Right lobe of liver (tissue), 6 donors: ENCODE measurements at places on chromosomes 12 and 14. TPM values are rescaled to one million over a fixed set of nuclear protein-coding genes. Genes with fewer than 3 reads are reported as not detected.
A peak's percentile ranks its signal among the peaks of the same experiment; 100 is the strongest.

Gene CTSG
- 2.5 TPM for total RNA-seq

Gene FLRT2
- 1.5 TPM for total RNA-seq

Gene NR1H4
- 81.7 TPM for total RNA-seq

Gene FOXN4
- 0.17 TPM for total RNA-seq

Gene RAD9B
- 0.51 TPM for total RNA-seq

Gene EFS
- total RNA-seq = 0.60 TPM

Gene MYF5
- not detected for total RNA-seq

Gene AVPR1A
- total RNA-seq = 87.1 TPM

Gene ASCL4
- not detected for total RNA-seq

Gene GLIPR1L2
- total RNA-seq = 0.27 TPM

Gene ACOT4
- total RNA-seq = 10.6 TPM

DNA sequence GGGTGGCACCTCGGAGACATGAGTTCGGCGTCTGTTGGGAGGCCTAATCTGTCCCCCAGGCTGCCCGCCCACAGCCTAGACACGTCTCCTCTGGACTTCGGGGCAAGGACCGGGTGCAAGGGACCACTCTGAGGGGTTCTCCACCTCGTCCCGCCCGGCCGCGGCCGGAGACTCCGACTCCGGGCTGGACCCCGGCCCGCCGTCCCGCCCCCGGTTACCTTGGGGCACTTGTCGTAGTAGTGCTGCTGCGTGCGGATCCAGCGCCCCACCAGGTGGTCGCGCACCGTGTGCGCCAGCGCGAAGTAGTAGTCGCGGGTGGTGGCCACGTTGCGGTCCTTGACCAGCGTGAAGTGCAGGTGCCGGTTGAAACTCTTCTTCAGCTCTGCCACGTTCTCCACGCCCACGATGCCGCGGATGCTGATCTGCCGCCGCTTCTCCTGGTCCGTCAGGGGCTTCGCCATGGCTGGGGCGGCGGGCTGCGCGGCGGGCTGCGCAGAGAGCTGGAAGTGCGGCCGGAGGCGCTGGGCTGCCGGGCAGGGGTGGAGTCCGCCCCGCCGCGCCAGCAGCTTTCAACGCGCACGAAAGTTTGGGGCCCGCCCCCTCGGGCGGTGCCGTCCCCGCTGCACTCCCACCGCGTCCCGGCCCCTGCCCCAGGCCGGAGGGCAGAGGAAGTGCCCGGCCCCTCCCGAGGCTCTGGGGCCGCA, at the start of gene PYGL:
TSS of gene PYGL (minus strand) at position 541 of the 704 bp plus-strand sequence. CDS start at position 461, 80 bp downstream.
- peak within 1 kb of the TSS; percentile 94 for H3K27ac ChIP-seq
- peak; percentile 92 for DNase-seq
- no peaks in the 10 kb centered on the region for H3K27me3 ChIP-seq
- H3K4me1 ChIP-seq = no peaks in the 10 kb centered on the region

- no peak for DNase-seq
- H3K36me3 ChIP-seq = no peaks in the 10 kb centered on the region
- no peaks in the 10 kb centered on the region for H3K4me1 ChIP-seq
- H3K27me3 ChIP-seq = no peaks in the 10 kb centered on the region
- no peak overlapping the region for H3K27ac ChIP-seq
These were observed 73.7 kb upstream of the SFSWAP start for GRCh38 chr12:131636940-131637750.

DNA sequence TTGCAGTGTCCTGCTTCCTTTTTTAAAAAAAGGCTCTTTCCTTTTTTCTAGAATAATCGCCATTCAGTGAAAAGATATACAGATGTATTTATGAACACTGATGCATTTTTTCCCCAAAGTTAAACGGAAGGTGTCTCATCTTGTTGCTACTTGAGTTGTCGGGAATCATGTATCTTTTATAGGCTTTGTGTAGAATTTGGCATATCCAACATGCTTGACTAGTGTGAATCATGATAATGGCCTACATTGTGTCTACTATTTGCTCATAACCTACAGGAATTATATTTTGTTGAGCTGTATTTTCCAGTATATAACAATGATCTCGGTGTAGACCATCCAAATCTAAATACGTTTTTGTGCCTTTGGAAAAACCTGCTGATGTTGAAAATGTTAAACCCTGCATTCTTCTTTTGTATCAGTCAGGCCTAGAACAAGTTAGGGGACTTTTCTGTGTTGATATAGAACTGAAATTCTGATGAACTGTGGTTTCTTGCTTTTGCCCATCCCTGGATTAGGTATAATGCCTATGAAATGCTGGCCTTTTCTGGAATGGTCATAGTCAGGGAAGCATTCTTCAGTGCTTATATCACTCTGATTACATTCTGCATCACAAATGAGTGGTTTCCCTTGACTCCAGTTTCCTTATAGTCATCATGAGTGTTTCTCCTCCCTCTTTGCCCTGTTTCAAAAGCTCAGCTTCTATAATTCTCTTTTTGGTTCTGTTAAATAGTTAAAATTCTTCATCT, 10.8 kb downstream of the BMAL2 start:
- no peak overlapping the region for H3K27ac ChIP-seq
- H3K4me1 ChIP-seq = no peaks in the 10 kb centered on the region
- H3K4me3 ChIP-seq = no peak overlapping the region
- H3K36me3 ChIP-seq = no peaks in the 10 kb centered on the region
- DNase-seq = no peak
- no peaks in the 10 kb centered on the region for H3K27me3 ChIP-seq

GRCh38 chr14:105537580-105538474, 11.4 kb downstream of the TMEM121 start:
- no peak overlapping the region for H3K4me3 ChIP-seq
- DNase-seq = no peak
- H3K4me1 ChIP-seq = no peaks in the 10 kb centered on the region
- H3K27ac ChIP-seq = no peak overlapping the region
- H3K36me3 ChIP-seq = no peaks in the 10 kb centered on the region

- H3K4me3 ChIP-seq = no peak overlapping the region
- H3K4me1 ChIP-seq = peaks cover 5% of the 10 kb centered on the region
- no peaks in the 10 kb centered on the region for H3K27me3 ChIP-seq
- no peaks in the 10 kb centered on the region for H3K36me3 ChIP-seq
These were observed 105.8 kb downstream of the BMP4 start for GRCh38 chr14:53850714-53851296.

DNA sequence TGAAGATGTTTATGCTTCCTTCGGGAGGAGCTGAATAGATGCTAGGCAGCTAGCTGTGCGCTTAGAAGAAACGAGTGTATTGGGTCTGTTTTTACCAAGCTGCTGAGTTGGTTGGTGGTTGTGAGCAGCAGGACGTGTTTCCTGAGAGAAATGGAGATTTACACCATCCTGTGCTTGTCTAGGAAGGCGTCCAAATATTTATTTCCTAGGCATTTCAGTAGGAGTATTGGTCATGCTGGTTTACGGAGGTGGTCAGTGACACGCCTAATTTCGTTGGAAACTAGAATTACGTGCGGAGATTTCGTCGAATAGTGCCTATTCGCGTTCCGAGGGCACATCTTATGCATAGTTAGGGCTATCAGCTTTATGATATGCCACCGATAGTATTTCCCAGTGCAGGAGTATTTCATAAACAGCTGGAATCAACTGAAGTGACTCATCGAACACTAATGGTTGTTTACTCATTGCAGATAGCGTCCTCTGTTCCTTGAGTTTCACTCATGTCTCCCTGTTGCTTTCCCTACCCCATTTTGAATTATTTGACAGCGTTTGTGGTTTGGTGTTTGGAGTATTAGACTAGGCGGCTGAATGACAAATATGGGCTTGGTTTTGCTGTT, 780 bp downstream of the TBC1D15 start:
- H3K4me3 ChIP-seq = peak overlapping the region; percentile 61
- no peaks in the 10 kb centered on the region for H3K36me3 ChIP-seq
- H3K27ac ChIP-seq = peak overlapping the region; percentile 95
- H3K4me1 ChIP-seq = no peaks in the 10 kb centered on the region
- DNase-seq = no peak
- no peaks in the 10 kb centered on the region for H3K27me3 ChIP-seq

GRCh38 chr12:89016970-89017778, 335.1 kb downstream of the DUSP6 start:
- no peak overlapping the region for H3K27ac ChIP-seq
- no peaks in the 10 kb centered on the region for H3K27me3 ChIP-seq
- no peak overlapping the region for H3K4me3 ChIP-seq
- no peaks in the 10 kb centered on the region for H3K36me3 ChIP-seq
- no peak for DNase-seq

- no peaks in the 10 kb centered on the region for H3K27me3 ChIP-seq
- no peak for DNase-seq
- no peaks in the 10 kb centered on the region for H3K36me3 ChIP-seq
- H3K4me3 ChIP-seq = no peak overlapping the region
These were observed 650.0 kb downstream of the FLRT2 start for GRCh38 chr14:86179980-86180379.

DNA sequence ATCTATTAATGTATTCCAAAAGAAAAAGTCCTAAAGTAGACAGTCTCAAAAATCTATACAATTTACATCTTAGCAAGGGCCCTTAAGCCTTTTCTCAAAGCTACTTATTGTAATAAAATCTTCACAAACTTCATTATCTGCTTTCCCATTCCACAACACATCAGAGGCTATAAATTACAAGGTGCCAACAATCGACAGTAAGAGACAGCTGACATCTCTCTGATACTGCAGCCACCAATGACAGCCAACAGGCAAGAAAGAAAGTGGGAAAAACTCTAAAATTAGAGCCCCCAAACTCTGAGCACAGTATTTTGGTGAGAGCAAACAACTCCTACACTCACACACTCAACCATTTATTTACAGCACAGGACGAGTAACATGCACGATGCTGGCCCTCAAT, 2.2 kb downstream of the ANGEL1 start:
- no peaks in the 10 kb centered on the region for H3K4me1 ChIP-seq
- H3K27me3 ChIP-seq = no peaks in the 10 kb centered on the region
- H3K27ac ChIP-seq = peak overlapping the region; percentile 94

DNA sequence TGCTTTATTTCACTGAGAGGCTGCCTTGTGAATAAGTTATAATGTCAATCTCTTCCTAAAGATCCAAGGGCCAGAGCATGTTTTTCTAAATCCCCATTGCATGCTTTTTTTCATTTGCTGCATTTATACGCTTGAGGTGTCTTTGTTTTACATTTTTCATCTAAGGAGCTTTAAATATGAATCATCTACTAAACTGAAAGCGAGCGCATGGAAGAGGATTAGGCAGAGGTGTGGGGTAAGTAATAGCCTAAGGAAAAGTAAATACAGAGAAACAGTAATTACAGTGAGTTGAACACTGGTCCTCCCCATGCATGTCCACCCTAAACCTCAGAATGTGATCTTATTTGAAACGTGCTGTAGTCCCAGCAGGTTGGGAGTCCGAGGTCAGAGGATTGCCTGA, 76.4 kb upstream of the METAP2 start:
- H3K4me1 ChIP-seq = no peaks in the 10 kb centered on the region
- no peaks in the 10 kb centered on the region for H3K36me3 ChIP-seq
- H3K27me3 ChIP-seq = no peaks in the 10 kb centered on the region
- no peak for DNase-seq

- no peak for DNase-seq
- H3K4me1 ChIP-seq = no peaks in the 10 kb centered on the region
- peak overlapping the region; percentile 97 for H3K27ac ChIP-seq
- no peaks in the 10 kb centered on the region for H3K27me3 ChIP-seq
These were observed 2.0 kb downstream of the DDIT3 start for GRCh38 chr12:57518176-57518919.

DNA sequence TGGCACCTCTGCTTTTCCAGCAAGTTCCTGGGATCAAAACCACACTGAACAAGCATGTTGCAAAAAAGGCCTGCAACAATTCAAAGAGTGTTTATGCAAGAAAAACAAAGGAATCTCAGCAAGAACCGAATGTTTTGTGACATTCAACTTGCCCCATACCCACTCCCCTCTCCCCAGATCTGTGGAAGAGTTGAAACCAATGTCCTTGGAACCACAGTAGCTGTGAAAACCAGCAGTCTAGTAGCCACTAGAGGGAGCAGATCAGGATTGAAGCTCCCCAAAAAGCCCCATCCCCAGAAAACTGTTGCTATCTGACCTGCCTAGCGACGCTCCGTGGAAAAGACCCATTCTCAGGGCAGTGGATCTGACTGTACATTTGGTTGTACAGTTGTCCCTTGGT, 27.1 kb downstream of the PRKAB1 start:
- no peak overlapping the region for H3K27ac ChIP-seq
- no peak overlapping the region for H3K4me3 ChIP-seq
- H3K36me3 ChIP-seq = no peaks in the 10 kb centered on the region

- no peak overlapping the region for H3K4me3 ChIP-seq
- H3K4me1 ChIP-seq = no peaks in the 10 kb centered on the region
- H3K36me3 ChIP-seq = no peaks in the 10 kb centered on the region
- DNase-seq = no peak
These were observed 79.1 kb downstream of the LRIG3 start for GRCh38 chr12:58841058-58841798.

GRCh38 chr12:89179245-89179644, 173.1 kb downstream of the DUSP6 start:
- peaks cover 8% of the 10 kb centered on the region for H3K4me1 ChIP-seq
- H3K4me3 ChIP-seq = no peak overlapping the region
- no peak for DNase-seq
- H3K36me3 ChIP-seq = no peaks in the 10 kb centered on the region
- no peaks in the 10 kb centered on the region for H3K27me3 ChIP-seq

DNA sequence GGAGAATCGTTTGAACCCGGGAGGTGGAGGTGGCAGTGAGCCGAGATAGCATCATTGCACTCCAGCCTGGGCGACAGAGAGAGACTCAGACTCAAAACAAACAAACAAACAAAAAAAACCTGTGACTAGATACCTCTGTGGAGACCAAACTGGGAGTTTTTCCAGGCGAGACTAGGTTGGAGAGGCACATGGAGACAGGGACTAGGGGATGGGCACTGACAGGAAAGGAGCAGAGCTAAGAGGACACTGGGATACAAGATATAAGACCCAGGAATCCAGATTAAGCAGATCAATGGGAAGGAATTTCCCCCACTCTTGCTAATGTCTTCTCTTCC, 4.7 kb upstream of the ITGA5 start:
- H3K4me1 ChIP-seq = no peaks in the 10 kb centered on the region
- H3K36me3 ChIP-seq = no peaks in the 10 kb centered on the region
- no peak overlapping the region for H3K4me3 ChIP-seq
- no peaks in the 10 kb centered on the region for H3K27me3 ChIP-seq
- H3K27ac ChIP-seq = no peak overlapping the region

GRCh38 chr12:20946732-20947131, 136.2 kb downstream of the SLCO1B3 start:
- H3K4me3 ChIP-seq = no peak overlapping the region
- H3K4me1 ChIP-seq = no peaks in the 10 kb centered on the region
- H3K27ac ChIP-seq = no peak overlapping the region
- no peaks in the 10 kb centered on the region for H3K27me3 ChIP-seq

DNA sequence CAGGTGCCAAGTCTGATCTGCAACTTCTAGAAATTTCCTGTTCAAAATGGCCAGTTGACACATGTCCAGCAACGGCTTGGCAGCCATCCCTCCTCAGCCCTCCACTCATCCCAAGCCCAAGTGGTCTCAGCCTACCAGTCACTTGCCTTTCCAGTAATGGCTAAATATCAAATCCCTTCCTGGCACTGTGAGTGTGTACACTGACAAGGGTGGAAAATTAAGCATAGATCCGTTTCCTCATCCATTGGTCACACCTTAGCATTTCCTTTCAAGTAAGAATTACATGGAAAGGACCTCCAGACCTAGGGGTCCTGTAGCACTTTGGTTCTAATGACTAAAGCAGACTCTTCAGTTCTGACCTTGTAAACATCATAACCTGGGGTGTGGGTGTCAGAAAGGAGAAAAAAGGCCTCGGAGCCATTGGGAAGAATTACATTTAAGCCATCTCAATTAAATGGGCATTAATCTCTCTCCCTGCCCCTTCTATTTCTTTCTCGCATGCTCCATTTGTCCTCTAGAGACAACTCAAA, 15.4 kb downstream of the LLPH start:
- no peak for DNase-seq
- no peak overlapping the region for H3K27ac ChIP-seq
- H3K4me1 ChIP-seq = no peaks in the 10 kb centered on the region
- no peak overlapping the region for H3K4me3 ChIP-seq
- no peaks in the 10 kb centered on the region for H3K36me3 ChIP-seq
